Activated CD8-positive, alpha-beta memory T cell treated with anti-CD3 and anti-CD28 coated beads, Interleukin-2, amount 10 ng/mL, durations not matched to agents 7 days and 5 days (primary cell): ENCODE measurements at places on chromosomes 12 and 14.

- no peak for DNase-seq
- H3K36me3 ChIP-seq = no peaks in the 10 kb centered on the region
- no peaks in the 10 kb centered on the region for H3K4me1 ChIP-seq
Measured at GRCh38 chr12:85309125-85309566, 29.1 kb downstream of the ALX1 start.

- peaks cover 73% of the 10 kb centered on the region for H3K4me1 ChIP-seq
- no peak for DNase-seq
- H3K4me3 ChIP-seq = peak overlapping the region; percentile 99
- H3K36me3 ChIP-seq = peaks cover 37% of the 10 kb centered on the region
Measured at GRCh38 chr12:75482646-75483045, 2.1 kb downstream of the GLIPR1 start.

GRCh38 chr12:107318556-107318805, 225.1 kb upstream of the CRY1 start:
- peaks cover 55% of the 10 kb centered on the region for H3K27me3 ChIP-seq
- no peaks in the 10 kb centered on the region for H3K36me3 ChIP-seq
- peaks cover 36% of the 10 kb centered on the region for H3K4me1 ChIP-seq
- peak; percentile 52 for DNase-seq
- peak overlapping the region; percentile 22 for H3K27ac ChIP-seq

DNA sequence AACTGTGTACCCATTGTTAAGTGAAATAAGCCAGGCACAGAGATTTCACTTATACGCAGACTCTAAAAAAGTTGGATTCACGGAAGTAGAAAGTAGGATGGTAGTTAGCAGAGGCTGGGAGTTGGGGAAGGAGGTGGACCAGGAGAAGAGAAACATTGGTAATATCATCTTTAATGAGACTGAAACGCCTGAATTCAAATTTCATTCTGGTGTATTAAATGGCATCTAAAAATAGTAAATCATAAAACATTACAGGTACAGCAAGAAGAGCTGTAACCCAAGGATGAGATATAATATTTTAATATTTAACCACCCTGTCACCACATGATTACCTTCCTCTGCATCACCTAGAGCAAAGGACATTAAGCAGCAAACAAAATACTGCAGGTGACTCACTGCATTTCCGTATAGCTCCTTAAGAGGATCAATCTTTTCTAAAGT, 99.4 kb downstream of the EPS8 start:
- no peak overlapping the region for H3K4me3 ChIP-seq
- DNase-seq = no peak
- no peaks in the 10 kb centered on the region for H3K4me1 ChIP-seq
- peaks cover 1% of the 10 kb centered on the region for H3K36me3 ChIP-seq
- H3K27ac ChIP-seq = no peak overlapping the region

DNA sequence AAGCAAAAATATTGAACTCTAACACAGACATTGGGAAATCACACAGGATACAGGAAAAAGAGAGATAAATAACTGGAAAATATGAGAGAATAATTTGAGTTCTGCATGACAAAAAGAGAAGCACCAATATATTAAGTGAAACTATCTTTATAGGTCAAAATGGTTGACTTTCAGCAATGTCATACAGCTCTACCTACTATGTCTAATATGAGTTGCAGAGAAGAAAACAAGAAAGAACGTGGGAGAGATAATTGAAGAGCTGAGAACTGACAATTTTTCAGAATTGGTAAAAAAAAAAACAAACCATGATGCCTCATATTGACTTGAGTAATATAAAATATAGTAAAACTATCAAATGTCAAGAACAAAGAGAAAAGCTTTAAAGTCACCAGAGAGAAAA, 221.7 kb downstream of the BCL11B start:
- peaks cover 2% of the 10 kb centered on the region for H3K27me3 ChIP-seq
- H3K4me1 ChIP-seq = peaks cover 37% of the 10 kb centered on the region
- no peak overlapping the region for H3K4me3 ChIP-seq
- no peak overlapping the region for H3K27ac ChIP-seq
- no peak for DNase-seq

GRCh38 chr12:19105463-19105862, 24.1 kb upstream of the PLEKHA5 start:
- no peak overlapping the region for H3K4me3 ChIP-seq
- H3K4me1 ChIP-seq = no peaks in the 10 kb centered on the region
- H3K36me3 ChIP-seq = no peaks in the 10 kb centered on the region
- H3K27me3 ChIP-seq = peaks cover 2% of the 10 kb centered on the region
- H3K27ac ChIP-seq = no peak overlapping the region
- no peak for DNase-seq

GRCh38 chr12:56983386-56983785, 23.0 kb downstream of the ZBTB39 start:
- no peak for DNase-seq
- no peak overlapping the region for H3K27ac ChIP-seq
- no peaks in the 10 kb centered on the region for H3K36me3 ChIP-seq
- no peak overlapping the region for H3K4me3 ChIP-seq
- H3K27me3 ChIP-seq = peaks cover 4% of the 10 kb centered on the region

DNA sequence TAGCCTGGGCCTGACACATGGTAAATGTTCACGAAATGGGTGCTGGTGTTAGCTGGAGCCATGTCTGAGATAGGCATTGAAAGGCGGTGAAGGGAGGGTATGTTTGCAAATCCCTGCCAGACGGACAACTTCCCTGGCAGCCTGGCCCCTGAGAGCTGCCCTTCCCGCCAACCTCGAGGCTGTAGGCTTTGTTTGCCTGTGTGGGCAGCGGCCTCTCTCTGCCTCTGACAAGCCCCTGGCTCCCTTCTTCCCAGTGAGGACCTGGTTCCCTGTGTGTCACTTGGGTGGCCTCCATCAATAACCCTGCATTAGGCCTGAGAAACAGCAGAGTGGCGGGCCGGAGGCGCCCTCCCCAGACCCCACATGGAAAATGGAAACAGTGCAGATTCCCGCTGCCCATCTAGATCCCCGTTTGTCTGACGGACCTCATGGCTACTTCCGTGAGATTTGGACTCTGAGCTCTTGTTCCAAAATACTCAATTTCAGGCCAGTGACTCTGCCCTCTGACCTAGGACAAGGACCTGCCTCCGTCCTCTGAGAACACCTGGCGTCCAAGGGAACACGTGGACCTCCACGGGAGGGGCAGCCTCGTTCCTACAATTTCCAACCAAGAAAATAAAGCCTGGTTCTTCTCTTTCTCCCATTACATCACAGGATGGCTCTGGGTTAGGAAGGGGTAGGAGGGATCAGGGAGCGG, 325.5 kb downstream of the DPF3 start:
- H3K4me1 ChIP-seq = no peaks in the 10 kb centered on the region
- no peaks in the 10 kb centered on the region for H3K36me3 ChIP-seq
- no peak overlapping the region for H3K27ac ChIP-seq
- peaks cover 30% of the 10 kb centered on the region for H3K27me3 ChIP-seq
- H3K4me3 ChIP-seq = no peak overlapping the region

DNA sequence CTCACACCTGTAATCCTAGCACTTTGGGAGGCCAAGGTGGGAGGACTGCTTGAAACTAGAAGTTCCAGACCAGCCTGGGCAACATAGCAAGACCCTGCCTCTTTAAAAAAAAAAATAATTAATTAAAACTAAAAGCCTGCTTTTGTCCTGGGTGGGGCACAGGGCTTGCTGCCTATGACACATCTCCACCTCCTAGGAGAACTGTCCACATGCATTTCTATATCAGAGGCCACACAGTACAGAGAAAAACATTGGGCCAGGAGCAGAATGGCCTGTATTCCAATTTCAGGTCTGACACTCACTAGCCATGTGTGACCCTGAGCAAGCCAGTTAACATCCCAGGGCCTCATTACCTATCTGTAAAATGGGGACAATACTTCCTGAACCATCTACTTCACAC, 31.9 kb downstream of the CCDC88C start:
- H3K4me1 ChIP-seq = peaks cover 88% of the 10 kb centered on the region
- H3K36me3 ChIP-seq = peaks cover 44% of the 10 kb centered on the region
- H3K4me3 ChIP-seq = no peak overlapping the region
- no peaks in the 10 kb centered on the region for H3K27me3 ChIP-seq
- DNase-seq = no peak
- H3K27ac ChIP-seq = no peak overlapping the region

DNA sequence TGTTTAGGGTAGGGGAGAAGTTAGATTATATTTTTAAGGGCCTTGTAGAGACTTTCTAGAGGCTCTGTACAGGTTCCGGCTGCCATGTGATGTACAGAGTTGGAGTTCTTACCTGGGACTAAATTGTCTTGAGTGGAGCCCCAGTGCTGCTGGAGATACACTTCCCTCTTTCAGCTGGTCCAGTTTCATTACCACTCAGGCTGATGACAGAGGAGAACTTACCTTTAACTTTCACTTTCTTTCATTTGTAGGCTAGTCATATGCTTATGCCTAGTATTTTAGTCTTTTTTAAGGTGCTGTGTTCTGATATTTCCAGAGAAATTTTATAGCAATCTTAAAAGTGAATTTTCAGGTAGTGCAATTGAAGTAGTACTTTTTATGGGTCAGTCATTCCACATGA, 117.3 kb downstream of the ERC1 start:
- H3K27ac ChIP-seq = no peak overlapping the region
- H3K4me1 ChIP-seq = peaks cover 18% of the 10 kb centered on the region
- DNase-seq = no peak
- peaks cover 5% of the 10 kb centered on the region for H3K36me3 ChIP-seq
- no peaks in the 10 kb centered on the region for H3K27me3 ChIP-seq
- H3K4me3 ChIP-seq = no peak overlapping the region

- peaks cover 13% of the 10 kb centered on the region for H3K27me3 ChIP-seq
- no peak overlapping the region for H3K4me3 ChIP-seq
Measured at GRCh38 chr12:25997201-25997963, 38.9 kb downstream of the RASSF8 start.

DNA sequence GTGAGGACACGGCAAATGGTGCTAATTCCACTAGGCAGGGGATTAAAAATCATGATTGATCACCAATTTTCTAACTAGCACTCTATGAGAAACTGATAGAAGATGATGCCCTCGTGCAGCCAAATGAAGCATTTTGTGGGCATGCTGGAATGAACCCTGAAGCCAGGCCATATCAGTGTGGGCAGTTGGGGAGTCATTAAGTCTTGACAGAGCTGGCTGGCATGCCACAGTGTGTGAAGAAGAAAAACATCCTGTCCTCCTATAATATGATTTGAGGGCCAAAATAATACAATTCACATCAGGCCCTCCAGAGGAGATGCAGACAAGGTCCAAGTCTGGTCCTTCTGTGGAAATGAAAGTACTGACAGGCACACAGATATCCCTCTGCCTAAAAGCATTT, 107.1 kb downstream of the TMTC1 start:
- H3K36me3 ChIP-seq = no peaks in the 10 kb centered on the region
- no peaks in the 10 kb centered on the region for H3K4me1 ChIP-seq
- H3K27ac ChIP-seq = peak overlapping the region; percentile 12
- peaks cover 5% of the 10 kb centered on the region for H3K27me3 ChIP-seq
- DNase-seq = no peak

DNA sequence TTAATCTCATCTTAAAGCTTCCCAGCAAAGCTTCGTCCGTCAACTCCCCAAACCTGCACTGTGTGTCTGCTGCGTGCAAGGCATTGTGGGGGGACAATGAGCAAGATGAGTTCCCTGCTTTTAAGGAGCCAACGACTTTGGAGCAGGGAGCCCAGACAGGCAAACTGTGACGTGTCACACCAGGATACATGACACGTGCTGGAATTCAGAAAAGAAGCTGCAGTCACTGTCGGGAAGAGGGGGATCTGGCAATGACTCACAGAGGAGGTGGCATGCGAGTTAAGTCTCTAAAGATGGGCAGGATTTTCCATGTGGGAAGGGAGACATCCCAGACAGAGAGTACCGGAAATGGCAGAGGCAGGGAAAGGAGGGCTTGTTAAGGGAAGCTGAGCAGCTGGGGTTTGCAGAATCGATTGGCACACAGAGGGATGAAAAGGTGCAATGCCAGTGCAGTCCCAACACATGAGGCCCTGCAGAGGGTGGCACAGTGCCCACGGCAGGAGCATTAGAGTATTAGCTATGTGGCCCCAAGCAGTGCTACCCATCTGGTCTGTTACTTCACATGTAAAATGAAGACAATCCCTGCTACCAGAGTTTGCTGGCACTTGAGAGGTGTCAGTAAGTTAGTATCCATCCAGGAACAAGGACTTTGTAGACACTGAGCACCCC, 52.9 kb downstream of the SETD3 start:
- no peak overlapping the region for H3K27ac ChIP-seq
- H3K4me1 ChIP-seq = peaks cover 2% of the 10 kb centered on the region
- H3K4me3 ChIP-seq = no peak overlapping the region
- no peaks in the 10 kb centered on the region for H3K27me3 ChIP-seq

GRCh38 chr12:2957816-2958431, 1.3 kb upstream of the TEAD4 start:
- no peak overlapping the region for H3K4me3 ChIP-seq
- peaks cover 13% of the 10 kb centered on the region for H3K4me1 ChIP-seq
- peaks cover 52% of the 10 kb centered on the region for H3K27me3 ChIP-seq
- DNase-seq = no peak

DNA sequence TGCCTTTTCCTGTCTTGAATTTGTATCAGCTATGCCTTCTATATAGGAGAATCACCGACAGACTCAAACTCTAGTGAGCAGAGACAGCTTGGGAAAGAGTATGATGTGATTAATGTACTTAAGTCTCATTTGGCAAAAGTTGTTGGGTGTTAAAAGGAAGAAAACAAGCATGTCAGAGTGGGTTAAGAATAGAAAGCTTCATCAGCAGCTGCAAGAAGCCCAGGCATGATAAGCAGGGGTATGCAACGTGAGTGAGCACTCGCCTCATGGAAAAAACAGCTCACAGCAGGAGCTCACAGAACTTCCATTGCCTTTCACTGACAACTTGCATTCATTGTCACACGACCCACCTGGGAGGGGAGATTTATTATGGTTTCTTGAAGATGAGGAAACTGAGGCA, 35.9 kb upstream of the WNK1 start:
- peaks cover 3% of the 10 kb centered on the region for H3K27me3 ChIP-seq
- H3K36me3 ChIP-seq = peaks cover 1% of the 10 kb centered on the region
- no peak overlapping the region for H3K4me3 ChIP-seq
- DNase-seq = no peak
- H3K27ac ChIP-seq = no peak overlapping the region
- H3K4me1 ChIP-seq = peaks cover 31% of the 10 kb centered on the region

DNA sequence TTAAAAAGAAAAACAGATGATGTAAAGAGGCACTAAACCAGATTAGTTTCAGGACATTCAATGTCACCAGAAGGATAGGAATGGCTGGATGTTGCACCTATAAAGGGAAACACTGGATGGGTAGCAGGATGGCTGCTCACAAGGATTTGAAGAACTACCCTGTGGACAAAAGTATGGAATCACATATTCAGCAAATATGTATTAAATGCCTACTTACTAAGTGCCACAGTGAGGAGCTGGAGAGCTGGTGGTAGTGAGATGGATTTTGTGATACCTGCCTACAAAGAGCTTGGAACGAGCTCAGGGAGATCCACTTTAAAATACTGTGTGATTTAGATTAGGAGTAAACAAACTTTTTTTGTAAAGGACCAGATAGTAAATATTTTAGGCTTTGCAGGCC, 316.2 kb downstream of the PAWR start:
- H3K4me1 ChIP-seq = no peaks in the 10 kb centered on the region
- no peak for DNase-seq
- H3K27me3 ChIP-seq = no peaks in the 10 kb centered on the region
- no peaks in the 10 kb centered on the region for H3K36me3 ChIP-seq
- H3K4me3 ChIP-seq = no peak overlapping the region
